Stimulated activated naive CD4-positive, alpha-beta T cell (primary cell): ENCODE measurements at places on chromosomes 11 and 22.

DNA sequence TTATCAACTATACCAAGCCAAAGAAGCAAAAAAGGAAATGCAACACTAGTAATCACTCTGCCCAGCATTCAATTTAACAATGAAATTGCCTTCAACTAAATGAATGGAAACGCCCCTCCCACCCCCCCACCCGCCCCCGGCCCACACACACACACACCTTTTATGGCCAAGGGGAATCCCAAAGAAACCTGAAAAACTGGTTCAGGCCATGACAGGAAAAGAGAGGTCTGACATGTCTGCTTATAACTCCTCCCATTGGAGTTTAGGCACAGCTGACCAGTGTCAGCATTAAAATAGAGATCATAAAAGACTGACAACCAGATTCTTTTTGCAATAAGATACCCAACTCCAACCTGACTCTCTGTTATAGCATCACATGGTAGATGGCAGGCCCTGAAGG lies 42.6 kb downstream of the ACER3 start:
- no peak for DNase-seq

- DNase-seq = peak; percentile 9
Observed at GRCh38 chr11:57249384-57250319, 12.6 kb upstream of the APLNR start.

- no peak for DNase-seq
Observed at GRCh38 chr11:129460714-129461113, 85.1 kb downstream of the BARX2 start.

- DNase-seq = no peak
Observed at GRCh38 chr11:12625438-12626071, 48.7 kb upstream of the TEAD1 start.

- DNase-seq = no peak
Observed at GRCh38 chr22:42357221-42357620, 75.0 kb downstream of the NFAM1 start.
